ENCODE measurements at places on chromosomes 4 and X.

GRCh38 chr4:54988655-54989054 lies 136.7 kb downstream of the KDR start:
- no peak for DNase-seq

GRCh38 chr4:150325872-150326271 lies 247.6 kb downstream of the DCLK2 start:
- no peak for DNase-seq

GRCh38 chr4:26174027-26174426 lies 146.8 kb upstream of the RBPJ start:
- DNase-seq, result no peak

DNA sequence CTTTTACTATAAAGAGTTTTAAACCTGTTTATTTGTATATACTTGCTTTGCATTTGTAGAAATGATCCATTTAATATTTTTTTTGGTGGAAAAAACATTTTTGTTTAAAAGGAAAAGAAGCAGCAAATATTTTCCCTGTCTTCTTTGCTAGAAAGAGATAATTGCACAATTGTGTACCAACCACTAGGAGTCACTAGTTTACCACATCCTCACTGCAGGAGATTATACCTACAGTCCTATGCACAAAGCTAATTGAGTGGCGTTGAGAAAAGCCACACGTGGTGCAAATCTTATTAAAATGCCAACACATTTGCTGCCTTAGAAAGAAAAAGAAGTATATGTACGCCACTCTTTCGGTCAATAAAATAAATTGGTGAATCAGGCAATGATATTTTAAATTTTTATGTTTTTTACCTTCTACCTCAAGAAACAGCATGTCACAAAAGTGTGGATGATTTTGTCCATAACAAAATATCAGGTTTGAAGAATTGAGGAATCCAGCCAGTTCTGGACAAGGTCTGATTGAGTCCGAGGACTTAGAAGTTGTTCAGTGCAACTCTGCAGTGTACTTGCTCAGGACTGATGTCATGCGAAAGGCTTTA lies 102.9 kb downstream of the GRXCR1 start:
- DNase-seq, result no peak

GRCh38 chr4:7872264-7872771 lies 67.3 kb downstream of the AFAP1 start:
- DNase-seq, result peak; percentile 90

DNA sequence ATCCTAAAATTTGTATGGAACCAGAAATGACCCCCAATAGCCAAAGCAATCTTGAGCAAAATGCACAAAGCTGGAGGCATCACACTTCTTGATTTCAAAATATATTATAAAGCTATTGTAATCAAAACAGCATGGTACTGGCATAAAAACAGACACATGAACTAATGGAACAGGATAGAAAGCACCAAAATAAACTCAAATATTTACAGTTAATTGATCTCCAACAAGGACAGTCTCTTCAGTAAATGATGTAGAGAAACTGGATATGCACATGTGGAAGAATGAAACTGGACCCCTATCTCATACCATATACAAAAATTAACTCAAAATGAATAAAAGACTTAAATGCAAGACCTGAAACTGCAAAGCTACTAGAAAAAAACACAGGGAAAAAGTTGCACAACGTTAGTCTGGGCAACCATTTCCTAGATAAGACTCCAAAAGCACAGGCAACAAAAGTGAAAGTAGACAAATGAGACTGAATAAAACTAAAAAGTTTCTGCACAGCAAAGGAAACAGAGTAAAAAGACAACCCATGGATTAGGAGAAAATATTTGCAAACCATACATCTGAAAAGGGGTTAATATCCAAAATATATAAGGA lies 64.9 kb downstream of the CD99L2 start:
- DNase-seq, result no peak

GRCh38 chr4:140297221-140297570 lies 76.2 kb upstream of the SCOC start:
- no peak for DNase-seq

DNA sequence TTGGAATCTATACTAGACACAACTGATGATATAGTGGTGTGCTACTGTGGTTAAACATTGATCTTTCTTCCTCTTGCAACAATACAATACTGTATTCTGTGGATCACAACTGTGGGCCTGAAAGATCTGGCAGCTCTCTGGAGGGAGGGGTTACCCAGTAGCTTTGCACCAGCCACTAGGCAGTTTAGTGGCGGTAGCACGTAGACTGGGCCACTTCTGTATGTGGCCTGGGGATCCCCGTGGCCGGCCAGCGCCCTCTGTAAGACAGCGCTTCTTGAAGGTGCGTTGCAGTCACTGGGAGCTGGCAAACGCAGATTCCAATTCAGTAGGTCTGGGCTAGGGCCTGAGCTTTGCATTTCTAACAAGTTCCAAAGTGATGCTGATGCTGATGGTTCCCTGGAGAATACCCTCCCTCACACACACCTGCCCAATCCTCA lies 168.6 kb downstream of the MGST2 start:
- DNase-seq, result no peak

DNA sequence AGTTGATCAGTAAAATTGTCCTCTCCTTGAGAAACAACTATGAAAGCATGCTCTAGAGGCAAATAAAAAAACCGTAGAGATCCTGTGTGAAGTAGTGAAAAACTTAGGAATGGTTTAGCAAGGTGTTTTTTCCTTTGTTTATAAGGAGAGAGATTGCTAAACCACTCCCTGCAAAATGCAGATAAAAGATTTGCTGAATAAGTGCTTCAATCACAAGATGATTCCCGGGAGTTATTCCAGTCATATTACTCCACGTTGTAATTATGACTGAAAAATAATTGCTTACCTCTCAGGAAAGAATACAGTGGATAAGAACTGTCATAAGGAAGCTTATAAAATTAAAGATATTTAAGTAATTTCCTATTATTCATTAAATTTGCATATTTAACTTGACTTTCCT lies 2.8 kb downstream of the GK start:
- no peak for DNase-seq

DNA sequence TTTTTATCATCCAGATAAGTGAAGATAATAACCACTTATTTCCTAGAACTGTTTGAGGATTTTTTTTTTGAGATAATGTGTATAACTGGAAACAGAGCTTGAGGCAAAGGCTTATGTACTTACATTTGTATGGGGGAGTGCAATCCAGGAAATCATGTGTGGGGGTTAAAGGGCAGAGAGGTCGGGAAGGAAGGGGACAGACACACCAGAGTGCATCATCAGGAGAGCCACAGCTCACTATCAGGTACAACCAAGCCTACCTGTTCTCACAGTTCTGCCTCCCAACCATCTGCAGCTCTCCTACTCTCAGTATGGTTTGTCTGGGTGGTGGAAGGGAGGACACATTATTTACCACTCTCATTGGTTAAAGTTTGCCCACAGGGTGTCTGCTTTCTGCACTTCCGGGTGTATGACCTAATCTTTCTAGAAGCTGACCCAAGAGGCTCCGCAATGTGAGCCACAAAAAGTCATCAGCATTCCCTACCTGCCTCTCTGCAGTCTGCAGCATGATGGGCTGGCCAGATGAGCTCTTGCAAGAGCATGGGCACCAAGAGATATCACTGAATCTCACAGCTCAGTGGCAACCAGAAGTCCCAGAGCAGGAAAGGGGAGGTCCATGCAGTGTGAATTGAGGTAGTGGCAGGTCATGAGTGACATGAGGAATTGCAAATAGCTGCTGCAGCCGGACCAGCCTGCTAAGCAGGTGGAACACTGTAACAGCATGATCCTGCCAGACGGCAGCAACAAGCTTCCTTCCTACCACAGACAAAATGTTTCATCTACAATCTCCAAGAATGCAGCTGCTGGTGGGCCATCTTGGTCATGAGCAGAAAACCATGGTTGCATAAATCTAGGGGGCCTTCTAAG lies 36.9 kb upstream of the SPRY1 start:
- DNase-seq, result no peak

GRCh38 chr4:115159141-115159540 lies 45.7 kb upstream of the NDST4 start:
- DNase-seq, result no peak

DNA sequence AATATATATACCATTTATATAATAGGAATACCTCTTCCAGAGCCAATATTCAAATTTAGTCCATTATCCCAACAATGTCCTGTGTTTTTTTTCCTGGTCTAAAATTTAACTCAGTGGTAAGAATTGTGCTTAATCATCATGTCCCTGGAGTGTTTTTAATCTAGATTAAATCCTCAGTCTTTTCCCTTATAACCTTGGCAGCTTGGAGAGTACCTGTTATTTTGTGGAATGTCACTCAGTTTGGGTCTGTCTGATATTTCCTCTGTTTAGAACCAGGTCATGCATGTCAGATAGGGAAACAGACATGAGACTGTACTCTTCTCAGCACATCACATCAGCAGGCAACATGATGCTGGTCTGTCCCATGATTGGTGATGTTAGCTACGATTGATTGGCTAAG lies 96.6 kb downstream of the HPGD start:
- no peak for DNase-seq

DNA sequence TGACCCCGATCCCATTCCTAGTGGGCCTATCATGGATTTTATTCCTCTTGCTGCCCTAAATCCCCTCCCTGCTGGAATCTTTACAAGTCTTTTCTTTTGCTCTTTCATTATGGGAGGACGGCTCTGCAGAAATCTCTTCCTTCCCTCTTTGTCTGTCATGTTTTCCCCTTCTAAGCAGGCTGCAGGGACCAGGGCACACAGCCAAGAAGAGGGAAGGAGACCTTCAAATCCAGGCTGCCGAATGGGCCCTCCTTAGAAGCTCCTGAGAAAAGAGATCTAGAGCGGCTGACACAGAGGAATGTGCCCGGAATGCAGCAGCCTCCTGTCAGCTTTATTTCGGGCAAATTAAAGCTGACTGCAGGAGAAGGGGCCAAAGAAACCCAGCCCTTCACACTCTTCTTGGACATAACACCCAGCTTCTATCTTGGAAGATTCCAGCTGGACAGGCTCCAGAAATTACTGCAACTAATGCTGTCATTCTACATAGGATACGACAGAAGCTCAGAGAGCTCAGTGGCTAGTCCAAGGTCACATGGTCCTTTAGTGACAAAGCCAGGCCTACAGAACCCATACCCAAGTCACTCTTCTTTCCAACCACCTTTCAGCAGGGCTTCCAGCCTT lies 187.8 kb upstream of the NHS start:
- no peak for DNase-seq

- DNase-seq, result no peak
These were observed 18.3 kb downstream of the GYG2 start for GRCh38 chrX:2846992-2847391.

GRCh38 chrX:129115104-129115503 lies 408.2 kb downstream of the SMARCA1 start:
- DNase-seq, result no peak

DNA sequence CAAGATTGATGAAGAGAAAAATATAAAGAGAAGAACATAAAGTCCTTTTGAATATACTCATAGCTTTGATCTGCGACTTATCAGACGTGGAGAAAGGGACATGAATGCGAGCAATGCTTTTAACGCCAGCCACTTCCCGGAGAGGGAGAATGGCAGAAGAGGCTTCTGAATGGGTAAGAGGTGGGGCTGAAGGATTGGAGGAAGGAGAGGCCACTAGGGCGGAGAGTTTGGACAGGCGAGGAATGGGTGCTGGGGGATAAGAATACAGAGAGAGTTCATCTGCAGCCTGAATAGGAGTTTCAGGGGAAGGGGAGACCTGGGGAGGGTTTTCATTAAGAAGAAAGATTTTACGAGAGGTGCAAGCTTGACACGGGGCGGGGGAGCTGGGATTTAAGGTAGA lies 2534.9 kb downstream of the PCDH7 start:
- no peak for DNase-seq

GRCh38 chr4:7232061-7232650 lies 39.8 kb downstream of the SORCS2 start:
- no peak for DNase-seq

GRCh38 chr4:11650801-11651596 lies 222.3 kb upstream of the HS3ST1 start:
- no peak for DNase-seq

DNA sequence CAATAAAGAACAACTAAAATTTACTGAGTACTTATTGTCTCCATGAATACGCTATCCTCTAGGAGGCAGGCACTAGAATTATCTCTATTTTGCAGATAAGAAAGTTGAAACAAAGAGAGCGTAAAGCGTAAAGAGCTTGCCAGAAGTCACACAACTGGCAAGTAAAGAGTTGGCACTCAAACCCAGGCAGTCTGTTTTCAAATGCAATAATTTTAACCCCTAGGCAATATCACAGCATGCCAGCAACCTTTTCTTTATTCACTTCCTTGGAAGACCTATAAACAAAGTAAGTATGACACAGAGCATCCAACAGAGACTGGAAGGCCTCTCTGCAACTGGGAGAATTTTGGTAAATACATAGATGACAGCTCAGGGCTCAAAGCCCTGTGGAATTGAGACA lies 23.2 kb upstream of the AMELX start:
- DNase-seq, result no peak

- DNase-seq, result no peak
These were observed 189.2 kb downstream of the MGST2 start for GRCh38 chr4:139854668-139855403.

DNA sequence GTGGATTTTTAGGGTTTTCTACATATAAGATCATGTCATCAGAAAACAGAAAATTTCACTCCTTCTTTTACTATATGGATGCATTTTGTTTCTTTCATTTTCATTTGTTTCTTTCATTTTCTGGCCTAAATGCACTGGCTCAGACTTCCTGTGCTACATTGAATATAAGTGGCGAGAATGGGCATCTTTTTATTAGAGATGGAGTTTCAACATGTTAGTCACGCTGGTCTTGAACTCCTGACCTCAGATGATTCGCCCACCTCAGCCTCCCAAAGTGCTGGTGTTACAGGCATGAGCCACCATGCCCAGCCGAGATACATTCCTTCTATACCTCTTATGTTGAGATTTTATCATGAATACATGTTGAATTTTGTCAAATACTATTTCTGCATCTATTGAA lies 61.8 kb downstream of the BRWD3 start:
- DNase-seq, result no peak

DNA sequence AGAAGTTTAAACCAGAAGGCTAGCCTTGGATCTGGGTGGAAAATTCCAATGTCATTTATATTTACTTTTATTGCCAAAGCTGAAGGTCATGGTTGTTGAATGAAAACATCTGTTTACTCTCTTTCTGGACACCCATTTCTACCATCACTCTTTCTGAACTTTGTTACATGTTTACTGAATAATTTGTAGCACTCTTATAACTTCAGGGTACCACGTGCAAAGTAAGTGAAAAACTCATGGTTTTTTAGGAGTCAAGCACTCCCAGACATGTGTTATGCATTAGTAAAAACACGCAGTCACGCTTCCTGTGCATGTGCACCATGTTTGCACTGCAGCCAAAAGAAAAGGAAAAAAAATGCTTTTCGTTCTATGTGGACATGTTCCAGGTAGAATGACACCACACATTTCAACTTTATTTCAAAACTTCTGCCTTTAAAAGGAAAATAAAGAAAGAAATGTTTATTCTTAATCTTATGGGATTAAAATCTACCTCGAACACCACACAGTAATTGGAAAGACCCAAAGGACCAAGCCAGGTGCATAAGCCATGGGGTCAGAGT lies 31.4 kb upstream of the ADH1C start:
- peak; percentile 75 for DNase-seq

- no peak for DNase-seq
These were observed 210.7 kb upstream of the PPP1R2C start for GRCh38 chrX:42988700-42989099.

GRCh38 chrX:68894513-68895340 lies 65.9 kb downstream of the EFNB1 start:
- no peak for DNase-seq
